ENCODE measurements at places on chromosomes 1 and 21.

- no peak for DNase-seq
Measured at GRCh38 chr1:62229468-62229867, 34.8 kb downstream of the L1TD1 start.

DNA sequence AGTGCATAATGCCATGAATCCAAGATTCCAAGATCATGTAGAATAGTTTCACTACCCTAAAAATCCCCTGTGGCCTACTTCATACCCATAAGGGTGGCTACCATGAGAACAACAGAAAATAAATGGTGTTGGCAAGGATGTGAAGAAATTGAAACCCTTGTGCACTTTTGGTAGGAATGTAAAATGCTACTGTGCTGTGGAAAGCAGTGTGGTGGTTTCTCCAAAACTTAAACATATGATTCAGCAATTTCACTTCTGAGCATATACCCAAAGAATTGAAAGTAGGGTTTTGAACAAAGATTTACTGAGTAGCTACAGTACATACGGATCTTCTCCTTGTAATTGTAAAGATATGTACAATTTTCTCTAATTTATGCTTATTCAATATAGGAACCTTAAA, 16.0 kb downstream of the FNBP1L start:
- no peak for DNase-seq

DNA sequence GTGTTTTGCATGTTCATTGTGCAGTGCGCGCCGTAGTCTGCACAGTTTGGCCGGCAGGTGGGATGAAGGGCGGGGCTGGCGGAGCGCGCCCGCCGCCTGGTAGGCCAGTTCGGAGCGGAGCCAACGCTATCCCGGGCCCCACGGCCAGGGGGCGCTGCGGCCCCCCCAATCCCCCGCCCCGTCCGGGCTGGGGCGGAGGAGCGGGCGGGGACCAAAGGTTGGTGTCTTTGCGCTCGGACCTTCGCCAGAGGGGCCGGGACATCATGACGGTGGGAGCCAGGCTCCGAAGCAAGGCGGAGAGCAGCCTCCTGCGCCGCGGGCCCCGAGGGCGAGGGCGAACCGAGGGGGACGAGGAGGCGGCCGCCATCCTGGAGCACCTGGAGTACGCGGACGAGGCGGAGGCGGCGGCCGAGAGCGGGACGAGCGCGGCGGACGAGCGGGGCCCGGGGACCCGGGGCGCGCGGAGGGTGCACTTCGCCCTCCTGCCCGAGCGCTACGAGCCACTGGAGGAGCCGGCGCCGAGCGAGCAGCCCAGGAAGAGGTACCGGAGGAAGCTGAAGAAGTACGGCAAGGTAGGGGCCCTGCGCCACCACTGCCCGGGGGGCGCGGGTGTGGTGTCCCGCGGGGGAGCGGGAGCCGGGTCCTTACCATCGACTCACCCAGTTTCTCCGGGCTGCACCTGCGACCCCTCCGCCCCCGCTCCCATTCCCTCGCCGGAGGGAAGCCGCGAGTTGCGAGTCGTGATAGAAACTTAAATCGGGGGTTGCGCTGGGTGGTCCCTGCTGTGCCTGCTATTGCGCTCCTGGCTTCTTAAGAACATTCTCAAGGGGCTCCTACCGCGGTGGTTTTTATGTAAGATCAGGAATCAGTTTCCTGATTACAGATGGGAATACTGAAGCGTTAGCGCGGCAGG, at the start of gene C1orf115:
TSS of gene C1orf115 (plus strand) at position 224 of the 913 bp plus-strand sequence. CDS start at position 264, 40 bp downstream.
- DNase-seq: peak; percentile 96

- no peak for DNase-seq
Measured at GRCh38 chr1:118918940-118919259, 69.2 kb downstream of the TBX15 start.

- DNase-seq: no peak
Measured at GRCh38 chr1:14083706-14084105, 383.7 kb downstream of the PRDM2 start.

GRCh38 chr1:36421649-36422048, 23.9 kb upstream of the LSM10 start:
- no peak for DNase-seq

- no peak for DNase-seq
Measured at GRCh38 chr1:236689713-236690569, 3.6 kb downstream of the ACTN2 start.

GRCh38 chr1:151444783-151445177, 14.5 kb downstream of the POGZ start:
- DNase-seq: no peak

DNA sequence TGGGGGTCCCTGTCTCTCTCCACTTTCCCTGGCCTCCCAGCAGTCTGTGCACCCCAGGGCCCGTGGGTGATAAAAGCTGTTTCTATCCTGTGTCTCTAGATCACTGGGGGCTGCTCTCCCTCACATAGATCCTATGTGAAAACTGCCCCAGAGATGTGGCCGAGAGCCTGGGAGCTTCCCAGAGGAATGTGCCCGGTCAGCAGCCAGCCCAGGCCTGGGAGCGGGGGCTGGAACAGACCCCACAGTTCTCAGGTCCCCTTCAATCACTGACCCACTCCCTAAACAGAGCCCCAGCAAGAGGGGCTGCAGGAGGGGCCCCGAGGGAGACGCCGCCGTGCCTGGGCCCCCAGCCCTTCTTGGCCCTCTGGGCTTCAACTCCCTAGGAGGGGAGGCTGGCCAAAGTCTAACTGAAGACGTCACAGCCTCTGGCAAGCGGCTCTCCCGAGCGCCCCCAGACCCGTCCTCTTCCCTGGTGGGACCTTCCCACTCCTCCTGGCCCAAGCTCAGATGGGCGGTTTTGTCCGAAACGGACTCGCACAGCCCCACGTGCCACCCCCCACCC, 403 bp downstream of the MXRA8 start:
- peak; percentile 80 for DNase-seq

DNA sequence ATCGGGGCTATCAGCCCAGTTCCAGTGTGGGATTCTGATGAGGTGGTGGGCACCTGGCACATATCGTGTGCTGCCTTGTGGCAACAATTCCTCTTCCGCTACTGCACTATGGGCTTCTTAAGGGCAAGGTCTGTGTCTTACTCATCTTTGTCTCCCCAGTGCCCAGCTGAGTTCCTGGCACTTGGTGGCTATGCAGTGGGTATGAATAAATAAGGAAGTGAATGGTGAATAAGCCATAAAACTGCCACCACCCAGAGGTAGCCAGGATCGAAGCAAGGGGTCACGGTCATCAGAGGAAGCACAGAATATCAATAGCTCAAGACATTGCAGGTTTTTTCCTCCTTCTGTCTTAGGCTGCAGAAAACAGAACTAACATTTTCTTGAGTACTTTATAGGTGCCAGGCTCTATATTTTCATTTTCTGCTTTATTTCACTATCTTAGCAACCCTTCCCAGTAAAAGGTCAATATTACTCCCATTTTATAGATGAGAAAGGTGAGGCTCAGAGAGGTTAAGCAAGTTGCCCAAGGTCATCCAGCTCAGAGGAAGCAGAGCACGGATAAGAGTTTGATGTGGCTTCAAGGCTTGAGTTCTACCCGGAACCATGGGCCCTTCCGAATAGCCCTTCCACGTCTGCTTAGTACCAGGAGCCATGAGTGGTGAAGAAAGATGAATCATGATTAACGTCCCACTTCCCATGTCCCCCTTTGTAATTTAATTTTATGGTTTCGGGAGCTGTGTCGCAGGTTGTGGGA, 10.2 kb downstream of the C1orf94 start:
- no peak for DNase-seq

GRCh38 chr1:10682108-10682445, 114.4 kb downstream of the CASZ1 start:
- DNase-seq: no peak

GRCh38 chr1:192707978-192708547, 72.1 kb downstream of the RGS13 start:
- DNase-seq: peak; percentile 46

DNA sequence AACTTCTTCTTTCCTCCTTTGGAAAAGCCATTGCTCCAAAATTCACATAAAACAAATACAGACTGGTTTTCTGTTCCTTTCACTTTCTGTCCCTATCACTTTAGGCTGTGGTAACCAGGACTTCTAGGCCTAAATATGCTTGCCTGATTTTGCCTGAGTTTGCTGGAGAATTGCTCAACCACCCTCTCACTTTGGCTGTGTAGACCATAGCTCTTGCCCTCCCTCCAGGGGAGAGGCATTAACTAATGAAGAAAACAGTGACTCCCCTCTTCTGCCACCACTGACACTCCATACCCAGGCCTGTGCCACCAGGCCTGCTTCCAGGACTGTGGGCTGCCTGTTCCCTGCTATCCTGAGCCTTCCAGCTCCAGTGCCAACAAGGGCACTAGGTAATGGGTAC, 163.5 kb downstream of the TOMM20 start:
- DNase-seq: peak; percentile 23

DNA sequence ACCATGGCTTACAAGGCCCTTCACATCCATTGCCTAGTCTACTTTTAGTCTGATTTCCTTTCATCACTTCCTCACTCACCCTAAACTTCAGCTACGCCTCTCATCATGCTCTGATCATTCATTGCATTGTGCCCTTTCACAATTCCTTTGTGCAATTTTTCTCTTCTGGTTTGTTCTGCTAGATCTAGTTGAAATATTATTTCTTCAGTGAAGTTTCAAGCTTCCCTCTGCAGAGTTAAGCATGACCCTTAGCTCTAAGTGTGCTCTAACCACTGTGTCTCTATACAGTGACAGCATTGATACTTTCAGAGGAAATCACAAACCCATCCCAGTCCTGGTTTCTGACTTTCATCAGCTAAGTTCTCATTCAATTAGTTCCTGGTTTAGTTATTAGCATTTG, 166.1 kb downstream of the PLA2G4A start:
- DNase-seq: no peak

DNA sequence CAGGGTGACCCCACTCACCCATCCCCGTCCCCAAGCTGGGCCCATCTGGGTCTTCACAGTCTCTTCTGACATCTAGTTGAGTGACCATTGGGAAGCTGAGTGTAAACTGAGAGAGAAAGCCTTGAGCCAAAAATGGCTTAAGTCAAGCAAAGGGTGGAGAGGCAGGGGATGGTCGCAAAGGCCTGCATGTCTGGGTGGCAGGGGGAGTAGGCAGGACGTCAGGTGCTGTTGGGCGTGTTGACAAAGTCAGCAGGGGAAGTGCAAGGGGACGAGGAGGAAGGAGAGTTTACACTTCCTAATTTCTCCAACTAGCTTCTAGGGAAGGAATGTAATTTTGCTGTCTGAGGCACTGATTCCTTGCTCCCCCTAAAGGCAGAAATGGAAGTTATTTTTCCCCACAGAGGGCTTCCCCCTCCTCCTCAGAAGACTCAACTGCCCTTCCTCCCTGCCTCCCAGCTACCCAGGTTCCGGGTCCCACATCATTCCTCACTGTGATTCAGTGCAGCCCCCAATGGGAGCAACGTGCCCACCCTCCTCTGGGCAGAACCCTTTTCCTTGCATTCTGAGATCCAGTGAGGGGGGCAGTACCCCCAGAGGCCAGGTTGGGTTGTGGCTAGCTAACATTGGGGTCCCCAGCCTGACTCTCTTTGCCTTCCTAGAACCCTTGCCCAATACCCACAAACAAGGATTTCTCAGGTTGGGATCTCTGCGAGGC, 1.2 kb upstream of the ADORA1 start:
- DNase-seq: peak; percentile 24

- DNase-seq: no peak
Measured at GRCh38 chr1:75985827-75986226, 53.6 kb upstream of the ASB17 start.

- DNase-seq: no peak
Measured at GRCh38 chr1:7761103-7761502, 10.0 kb upstream of the VAMP3 start.

DNA sequence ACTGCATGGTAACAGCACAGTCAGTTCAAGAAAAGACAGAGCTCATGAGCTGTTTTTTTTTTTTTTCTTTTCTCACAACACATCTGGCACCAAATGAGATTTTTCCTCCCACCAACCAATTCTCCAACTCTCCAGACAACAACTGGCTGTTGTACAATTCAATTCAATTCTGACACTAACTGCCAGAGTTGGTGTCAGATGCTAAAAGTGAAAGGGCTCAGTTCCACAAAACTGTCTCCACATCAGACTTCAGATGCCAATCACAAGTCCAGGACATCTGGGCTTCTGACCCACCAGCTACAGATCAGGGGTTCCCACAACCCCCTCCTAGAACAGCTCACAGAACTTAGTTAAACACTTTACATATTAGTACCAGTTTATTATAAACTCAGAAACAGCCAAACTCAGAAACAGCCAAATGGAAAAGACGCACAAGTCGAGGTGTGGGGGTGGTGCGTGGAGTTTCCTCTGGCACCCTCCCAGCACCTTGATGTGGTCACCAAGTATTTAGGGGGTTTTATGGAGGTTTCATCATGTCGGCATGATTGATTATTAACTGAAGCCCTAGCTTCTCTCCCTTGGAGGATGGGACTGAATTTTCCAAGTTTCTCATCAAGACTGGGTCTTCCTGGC, 39.2 kb upstream of the LRRC8D start:
- no peak for DNase-seq

GRCh38 chr1:166484471-166484870, 317.7 kb upstream of the FAM78B start:
- no peak for DNase-seq

DNA sequence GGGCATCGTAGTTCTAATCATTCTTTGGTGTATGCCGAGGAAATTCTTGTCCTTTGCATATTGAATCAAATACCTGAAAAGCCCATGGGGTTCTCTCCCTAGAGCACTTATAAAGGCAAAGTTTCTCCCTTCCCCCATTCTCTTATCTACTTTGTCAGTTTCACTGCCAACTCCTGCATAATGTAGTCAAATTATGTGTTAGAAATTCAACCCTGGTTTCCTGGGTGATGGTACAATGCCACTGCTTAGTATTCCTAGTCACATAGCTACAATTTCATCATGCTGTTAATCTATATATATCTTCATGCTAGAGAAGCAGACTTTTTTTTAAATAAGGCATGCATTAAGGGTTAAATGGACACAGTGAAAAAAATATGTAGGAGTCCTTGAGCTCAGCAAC, 119.0 kb downstream of the PDE4B start:
- DNase-seq: no peak

DNA sequence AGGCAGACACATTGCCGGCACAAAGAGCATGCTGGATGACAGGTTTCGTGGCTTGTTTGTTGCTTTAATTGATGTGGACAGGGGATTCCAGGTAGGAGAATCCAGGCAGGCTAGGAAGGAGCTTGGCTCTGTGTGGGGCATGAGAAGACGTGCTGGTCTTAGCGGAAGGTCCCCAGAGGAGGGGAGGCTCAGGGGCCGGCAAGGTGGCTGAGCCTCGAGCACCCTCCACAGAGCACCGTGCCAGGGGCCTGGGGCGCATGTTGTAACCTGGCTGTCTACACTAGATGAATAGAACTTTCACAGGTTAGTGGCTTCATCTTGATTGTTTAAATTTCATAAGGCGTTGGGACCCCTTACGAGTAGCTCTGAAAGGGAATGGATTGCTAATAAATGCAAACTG, 223.1 kb downstream of the CAMTA1 start:
- DNase-seq: no peak
